Suppressor macrophage (primary cell): ENCODE measurements at places on chromosomes 13 and 19.

GRCh38 chr13:67235265-67235664, 5.1 kb upstream of the PCDH9 start:
- DNase-seq = no peak

- no peak for DNase-seq
Measured at GRCh38 chr13:102176846-102177245, 225.0 kb downstream of the FGF14 start.

DNA sequence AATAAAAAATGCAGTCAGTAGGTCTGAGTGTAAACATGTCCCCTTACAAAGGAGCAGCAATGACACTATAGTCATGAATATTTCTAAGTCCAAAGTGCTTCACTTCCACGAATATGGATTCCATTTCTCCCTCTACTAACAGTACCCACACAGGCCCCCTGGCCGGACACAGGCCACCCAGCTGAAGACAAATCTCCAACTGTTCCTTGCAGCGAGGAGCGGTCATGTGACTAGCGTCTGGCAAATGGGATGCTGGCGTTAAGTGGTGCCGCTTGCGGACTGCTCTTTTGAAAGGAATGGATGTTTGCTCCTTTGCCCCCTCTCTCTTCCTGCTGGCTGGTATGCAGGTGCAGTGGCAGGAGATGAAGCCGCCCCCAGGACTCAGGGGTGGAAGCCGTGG, 16.2 kb downstream of the PPP1R12C start:
- no peak for DNase-seq

- DNase-seq = no peak
Measured at GRCh38 chr19:7610491-7611240, 15.0 kb downstream of the CAMSAP3 start.

DNA sequence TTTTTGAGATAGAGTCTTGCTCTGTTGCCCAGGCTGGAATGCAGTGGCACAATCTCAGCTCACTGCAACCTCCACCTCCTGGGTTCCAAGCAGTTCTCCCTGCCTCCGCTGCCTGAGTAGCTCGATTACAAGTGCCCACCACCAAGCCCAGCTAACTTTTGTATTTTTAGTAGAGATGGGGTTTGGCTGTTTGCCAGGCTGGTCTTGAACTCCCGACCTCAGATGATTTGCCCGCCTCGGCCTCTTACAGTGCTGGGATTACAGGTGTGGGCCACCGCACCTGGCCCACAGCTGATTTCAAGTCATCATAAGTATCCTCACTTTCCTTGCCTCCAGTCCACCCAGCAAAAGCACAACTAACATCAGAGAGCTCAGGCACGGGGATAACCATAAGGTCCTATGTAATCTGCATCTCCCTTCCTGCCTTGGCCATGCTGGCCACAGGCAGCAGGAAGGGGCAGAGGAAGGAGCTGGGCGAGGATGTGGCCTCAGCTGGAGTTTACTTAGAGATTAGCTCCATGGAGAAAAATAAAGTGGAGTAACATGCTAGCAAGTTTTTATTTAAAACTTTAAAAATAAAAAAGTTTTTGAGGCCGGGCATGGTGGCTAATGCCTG, 22.9 kb upstream of the ADGRE1 start:
- DNase-seq = no peak

DNA sequence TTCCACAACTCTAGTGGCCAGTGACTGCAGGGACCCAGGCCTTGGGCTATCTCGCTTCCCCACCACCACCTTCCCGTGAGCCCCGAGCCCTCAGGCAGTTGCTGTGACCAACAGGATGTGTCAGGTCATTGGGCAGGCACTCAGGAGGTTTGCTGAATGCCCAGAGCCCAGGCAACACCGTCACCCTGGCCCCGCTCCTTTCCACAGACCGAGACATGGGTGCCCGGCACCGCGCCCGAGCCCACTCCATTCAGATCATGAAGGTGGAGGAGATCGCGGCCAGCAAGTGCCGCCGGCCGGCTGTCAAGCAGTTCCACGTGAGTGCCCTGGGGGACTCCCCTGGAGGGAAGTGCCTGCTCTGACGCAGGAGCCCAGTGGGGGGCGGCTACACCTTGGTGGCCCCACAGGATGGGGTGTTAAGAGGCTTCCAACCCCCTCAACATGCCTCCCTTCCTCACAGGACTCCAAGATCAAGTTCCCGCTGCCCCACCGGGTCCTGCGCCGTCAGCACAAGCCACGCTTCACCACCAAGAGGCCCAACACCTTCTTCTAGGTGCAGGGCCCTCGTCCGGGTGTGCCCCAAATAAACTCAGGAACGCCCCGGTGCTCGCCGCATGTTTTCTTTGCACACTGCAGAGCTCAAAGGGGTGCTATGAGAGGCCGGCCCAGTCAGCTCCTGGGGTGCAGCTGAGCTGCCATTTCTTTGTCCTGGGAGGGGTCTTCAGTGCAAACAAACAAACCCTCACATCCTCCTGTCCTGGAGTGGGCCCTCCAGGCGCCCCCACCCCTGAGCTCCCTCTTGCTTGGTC, 3.2 kb downstream of the RPL18A start:
- no peak for DNase-seq

DNA sequence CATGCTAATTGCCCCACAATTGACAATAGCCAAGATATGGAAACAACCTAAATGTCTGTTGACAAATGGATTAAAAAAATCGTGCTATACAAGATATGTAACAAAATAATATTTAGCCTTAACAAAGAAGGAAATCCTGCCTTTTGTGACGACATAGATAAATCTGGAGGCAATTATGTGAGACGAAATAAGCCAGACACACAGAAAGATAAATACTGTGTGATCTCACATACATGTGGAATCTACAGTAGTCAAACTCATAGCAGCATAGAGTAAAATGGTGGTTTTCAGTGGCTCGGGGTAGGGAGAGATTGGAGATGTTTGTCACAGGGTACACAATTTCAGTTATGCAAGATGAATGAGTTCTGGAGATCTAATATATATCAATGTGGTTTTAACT, 895.8 kb downstream of the SLITRK6 start:
- no peak for DNase-seq

DNA sequence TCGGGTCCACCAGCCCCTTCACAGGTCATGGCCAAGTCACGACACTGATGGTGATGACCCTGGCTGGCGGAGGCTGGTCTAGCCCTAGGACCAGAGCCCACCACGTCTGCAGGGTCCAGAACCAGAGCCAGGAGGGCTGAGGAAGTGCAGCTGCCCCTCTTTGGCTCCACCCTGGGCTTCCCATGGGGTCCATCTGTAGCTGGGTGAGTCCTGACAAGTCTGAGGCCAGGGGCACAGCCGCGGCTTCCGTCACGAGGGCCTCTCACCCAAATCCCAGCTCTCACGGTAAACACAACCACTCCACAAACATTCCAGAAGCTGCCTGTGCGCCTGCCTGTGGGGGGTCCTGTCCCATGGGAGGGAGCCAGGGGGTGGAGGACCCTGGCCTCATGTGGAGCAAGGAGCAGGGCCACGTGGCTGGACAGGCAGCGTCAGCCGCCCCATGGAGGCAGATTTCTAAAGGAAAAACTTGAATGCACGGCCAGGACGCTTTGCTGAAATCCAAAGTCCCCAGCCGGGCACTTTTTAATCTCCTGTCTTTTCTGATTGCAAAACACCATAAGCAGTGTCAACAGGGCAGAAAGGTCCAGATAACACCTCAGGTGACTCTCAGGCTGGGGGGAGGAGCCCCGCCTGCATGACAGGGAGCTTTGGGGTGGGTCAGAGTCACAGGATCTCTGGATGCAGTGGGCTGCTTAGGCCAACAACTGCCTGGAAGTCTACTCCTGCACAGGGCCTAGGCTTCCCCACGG, 29.9 kb downstream of the CEBPG start:
- DNase-seq = peak; percentile 10

GRCh38 chr13:30737511-30738337, 2.4 kb downstream of the ALOX5AP start:
- DNase-seq = peak; percentile 73

GRCh38 chr13:54950546-54950945, 1921.9 kb downstream of the OLFM4 start:
- no peak for DNase-seq

- DNase-seq = peak; percentile 13
Measured at GRCh38 chr13:23876265-23876664, 12.9 kb downstream of the MIPEP start.

GRCh38 chr19:56917998-56918397, 77.5 kb upstream of the PEG3 start:
- no peak for DNase-seq

DNA sequence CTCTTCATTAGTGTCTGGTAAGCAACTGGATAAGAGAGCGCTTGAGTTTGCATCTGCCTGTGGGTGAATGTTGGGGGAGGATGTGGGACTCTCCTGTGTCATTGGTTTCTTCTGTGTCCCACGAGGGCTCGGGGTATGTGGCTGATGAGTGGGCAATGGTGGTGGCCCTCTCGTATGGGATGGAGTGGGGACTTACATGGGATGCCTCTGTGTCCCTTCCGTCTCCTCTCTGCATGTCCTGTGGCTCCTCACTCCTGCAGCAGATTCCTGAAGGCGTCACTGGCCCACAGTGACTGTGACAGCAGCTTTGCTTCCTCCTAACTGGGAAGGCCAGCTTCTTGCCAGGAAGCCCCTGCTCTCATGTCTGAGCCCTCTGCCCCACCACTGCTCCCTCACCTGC, 2.6 kb upstream of the LRP3 start:
- no peak for DNase-seq

DNA sequence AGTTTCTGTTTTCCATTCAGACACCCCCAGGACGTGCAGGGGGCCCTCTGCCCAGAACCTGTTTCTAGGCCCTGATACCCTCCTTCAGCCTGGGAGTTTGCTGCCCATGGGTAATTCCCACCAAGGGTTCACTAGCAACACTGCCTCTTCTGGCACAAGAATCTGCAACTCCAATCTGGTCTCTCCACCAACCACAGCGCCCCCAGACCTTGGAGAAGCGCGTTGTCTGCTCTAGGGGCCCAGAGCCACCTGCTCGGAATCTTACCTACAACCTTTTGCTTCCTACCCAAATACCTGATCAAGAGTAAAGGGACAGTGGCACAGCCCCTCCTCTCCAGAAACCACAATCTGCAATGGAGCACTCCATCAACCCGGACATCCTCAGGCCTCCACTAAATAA, 763 bp downstream of the ZNF180 start:
- no peak for DNase-seq

- DNase-seq = no peak
Measured at GRCh38 chr13:53822136-53822535, 793.5 kb downstream of the OLFM4 start.

DNA sequence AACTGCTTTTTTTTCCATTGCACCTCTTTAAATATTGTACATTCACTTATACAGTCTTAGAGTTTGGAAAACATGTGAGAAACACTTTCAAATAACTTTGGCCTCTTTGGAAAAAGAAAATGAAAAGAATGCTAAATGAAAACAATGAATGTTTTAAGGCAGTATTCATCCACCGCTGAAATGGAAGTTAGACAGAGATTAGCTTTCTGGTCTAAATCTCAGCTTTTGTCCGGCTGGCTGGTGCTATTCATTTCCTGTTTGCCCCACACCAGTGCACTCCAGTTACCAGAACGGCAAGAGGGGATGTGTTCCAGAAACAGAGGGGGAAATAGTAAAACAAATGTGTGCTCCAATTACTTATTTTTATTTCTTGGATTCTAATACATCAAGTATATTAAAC, 1201.3 kb downstream of the EFNB2 start:
- no peak for DNase-seq

DNA sequence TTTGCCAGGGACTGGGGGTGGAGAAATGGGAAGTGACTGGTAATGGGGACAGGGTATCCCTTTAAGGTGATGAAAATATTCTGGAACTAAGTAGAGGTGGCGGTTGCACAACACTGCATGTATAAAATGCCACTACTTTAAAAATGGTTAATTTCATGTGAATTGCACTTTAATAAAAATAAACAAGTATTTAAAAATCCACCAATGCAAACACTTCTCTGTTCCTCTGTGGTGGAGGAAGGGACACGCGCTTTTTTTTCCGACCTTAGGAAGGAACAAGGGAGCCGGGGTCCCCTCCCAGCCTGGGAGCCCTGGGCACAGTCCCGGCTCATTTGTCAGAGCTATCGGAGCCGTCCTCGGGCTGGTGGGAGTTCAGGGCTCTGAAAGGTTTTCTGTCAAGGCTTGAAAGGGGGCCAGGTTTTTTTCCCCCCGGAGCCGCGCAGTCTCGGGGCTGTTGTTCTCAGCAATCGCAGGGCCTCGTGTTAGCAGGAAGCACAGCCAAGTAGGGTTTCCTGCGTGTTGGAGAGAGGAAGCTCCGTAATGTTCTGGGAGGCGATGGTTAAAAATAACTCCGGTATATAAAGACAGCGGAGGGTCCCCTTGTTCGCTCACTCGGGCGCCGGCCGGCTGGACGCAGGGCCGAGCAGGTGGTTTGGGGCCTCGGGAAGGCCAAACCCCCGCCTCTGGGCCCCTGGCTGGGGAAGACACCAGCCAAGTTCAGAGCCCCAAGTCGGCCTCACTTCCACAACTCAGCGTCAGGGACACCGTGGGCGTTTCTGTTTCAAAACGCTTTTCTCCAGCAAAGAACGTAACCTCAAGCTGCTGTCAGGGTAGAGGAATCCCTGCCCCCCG, 41.2 kb upstream of the KLF2 start:
- DNase-seq = peak; percentile 92

DNA sequence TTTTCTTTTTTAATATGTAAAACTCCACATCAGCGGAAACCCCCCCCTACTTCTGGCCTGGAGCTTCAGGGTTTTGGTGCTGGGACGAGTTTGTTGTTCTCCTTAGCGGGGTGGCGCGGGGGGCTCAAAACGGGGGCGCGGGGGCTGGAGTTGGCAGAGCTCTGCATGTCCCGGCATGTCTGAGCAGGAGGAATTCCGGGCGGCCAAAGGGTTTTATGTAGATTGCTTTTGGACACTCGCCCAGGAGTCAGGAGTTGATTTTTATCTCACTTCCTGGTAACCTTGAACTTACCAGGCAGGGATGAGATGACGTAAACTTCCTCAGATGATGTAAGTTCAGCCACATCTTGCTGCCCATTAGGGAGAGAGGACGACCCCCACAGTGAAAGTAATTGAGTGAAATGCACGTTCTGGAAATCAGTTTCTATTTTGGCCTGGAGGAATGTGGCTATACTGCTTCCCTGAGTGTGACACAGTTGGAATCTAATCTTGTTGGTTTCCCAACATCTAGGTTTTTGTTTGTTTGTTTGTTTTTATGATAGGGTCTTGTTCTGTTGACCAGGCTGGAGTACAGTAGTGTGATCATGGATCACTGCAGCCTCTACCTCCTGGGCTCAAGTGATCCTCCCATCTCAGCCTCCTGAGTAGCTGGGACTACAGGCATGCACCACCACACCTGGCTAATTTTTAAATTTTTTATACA, 21.0 kb upstream of the GDF15 start:
- DNase-seq = peak; percentile 86

DNA sequence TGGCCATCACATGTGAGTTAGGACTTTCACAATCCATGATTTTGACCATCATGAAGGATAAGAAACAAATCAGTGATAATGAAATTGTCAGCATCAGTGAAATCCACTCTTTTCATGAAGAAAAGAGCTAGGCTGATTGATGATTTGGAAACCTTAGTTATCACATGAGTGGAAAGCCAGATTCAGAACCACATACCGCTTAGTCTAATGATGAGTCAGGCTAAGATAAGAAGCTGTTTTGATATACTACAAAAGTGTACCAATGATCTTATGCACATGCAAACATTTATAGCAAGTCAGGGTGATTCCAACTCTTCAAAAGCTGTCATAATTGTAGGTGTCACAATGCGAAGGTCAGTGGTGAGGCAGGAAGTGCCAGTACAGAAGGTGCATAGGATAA, 519.3 kb downstream of the GPC6 start:
- DNase-seq = no peak
